Activated CD4-positive, CD25-positive, alpha-beta regulatory T cell treated with anti-CD3 and anti-CD28 coated beads, Interleukin-2, amount 50 U/mL, for 72 hours (primary cell): ENCODE measurements at places on chromosomes 2 and 18.

- no peak for DNase-seq
Measured at GRCh38 chr18:45684341-45685115, 39.5 kb upstream of the SLC14A1 start.

DNA sequence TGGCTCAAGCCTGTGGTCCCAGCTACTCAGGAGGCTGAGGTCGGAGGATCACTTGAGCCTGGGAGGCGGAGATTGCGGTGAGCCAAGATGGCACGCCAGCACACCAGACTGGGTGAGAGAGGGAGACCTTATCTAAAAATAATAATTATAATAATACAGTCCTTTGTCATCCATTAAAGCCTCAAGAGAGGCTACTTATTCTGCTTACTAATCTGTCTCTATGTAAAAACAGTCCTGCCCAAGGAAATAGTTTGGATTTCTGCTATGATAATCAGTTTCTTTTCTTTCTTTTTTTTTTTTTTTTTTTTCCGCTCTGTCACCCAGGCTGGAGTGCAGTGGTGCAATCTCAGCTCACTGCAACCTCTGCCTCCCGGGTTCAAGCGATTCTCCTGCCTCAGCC is 228.3 kb downstream of the C1D start:
- no peak for DNase-seq

DNA sequence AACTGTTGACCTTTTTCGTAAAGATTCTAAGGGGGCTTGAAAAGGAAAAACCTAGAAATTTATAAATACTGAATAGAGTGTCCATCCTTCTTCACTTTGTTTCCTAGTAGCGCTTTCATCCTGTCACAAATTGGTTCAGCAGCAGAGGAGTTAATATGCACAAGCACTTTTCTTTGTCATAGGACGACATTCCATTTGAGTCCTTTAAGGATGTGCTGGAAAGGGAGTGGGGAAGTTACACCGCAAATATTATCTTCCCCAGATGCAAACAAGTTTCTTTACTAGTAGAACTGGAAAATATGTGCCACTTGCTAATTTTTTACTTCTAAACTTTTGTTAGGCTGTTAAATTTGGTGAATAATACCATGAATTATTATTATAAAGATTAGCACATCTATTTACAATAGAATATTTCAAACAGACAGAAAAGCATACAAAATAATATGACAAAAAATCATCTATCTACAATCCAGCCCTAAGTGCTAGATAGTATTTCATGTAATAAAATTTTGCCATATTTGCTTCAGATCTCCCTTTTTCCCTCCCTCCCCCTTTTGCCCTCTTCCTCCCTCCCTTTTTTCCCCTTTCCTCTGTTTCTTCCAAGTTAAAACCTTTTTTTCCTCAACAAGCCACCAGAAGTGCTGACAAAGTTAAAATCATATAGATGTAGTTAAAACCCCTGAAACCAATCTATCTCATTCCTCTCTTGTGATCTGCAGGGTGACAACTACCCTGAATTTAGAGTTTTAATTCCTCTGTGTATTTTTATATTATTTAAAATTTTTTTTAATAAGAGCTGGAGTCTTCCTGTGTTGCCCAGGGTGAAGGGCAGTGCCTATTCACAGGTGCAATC is 50.5 kb upstream of the MAP4K3 start:
- DNase-seq, result no peak

- DNase-seq, result no peak
Measured at GRCh38 chr18:2173486-2173885, 397.8 kb downstream of the METTL4 start.

GRCh38 chr2:48717846-48718245 is 37.7 kb downstream of the LHCGR start:
- no peak for DNase-seq

GRCh38 chr2:106545007-106545406 is 57.8 kb downstream of the CD8B2 start:
- DNase-seq, result no peak

GRCh38 chr2:26314243-26314642 is 31.7 kb upstream of the SELENOI start:
- DNase-seq, result no peak

- no peak for DNase-seq
Measured at GRCh38 chr2:157933160-157933920, 57.2 kb upstream of the ACVR1 start.

DNA sequence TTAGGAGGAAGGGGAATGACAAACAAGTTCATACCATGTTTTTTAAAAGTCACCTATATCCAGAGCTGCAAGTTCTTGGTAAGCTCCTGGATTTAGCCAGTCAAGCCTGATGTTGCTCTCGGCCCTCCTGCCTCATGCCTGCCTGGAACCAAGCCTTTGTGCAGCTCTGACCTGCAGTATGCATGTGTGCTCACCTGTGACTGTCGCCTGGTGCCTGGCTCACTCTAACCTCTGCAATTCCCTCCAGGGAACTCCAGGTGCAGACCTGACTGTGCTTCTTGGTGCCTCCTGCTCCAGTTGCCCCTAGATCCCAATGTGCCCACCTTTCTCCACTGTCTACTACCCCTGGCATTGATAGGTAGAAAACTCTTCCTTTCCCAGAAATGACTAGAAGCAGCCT is 85.1 kb upstream of the ZBTB14 start:
- no peak for DNase-seq

DNA sequence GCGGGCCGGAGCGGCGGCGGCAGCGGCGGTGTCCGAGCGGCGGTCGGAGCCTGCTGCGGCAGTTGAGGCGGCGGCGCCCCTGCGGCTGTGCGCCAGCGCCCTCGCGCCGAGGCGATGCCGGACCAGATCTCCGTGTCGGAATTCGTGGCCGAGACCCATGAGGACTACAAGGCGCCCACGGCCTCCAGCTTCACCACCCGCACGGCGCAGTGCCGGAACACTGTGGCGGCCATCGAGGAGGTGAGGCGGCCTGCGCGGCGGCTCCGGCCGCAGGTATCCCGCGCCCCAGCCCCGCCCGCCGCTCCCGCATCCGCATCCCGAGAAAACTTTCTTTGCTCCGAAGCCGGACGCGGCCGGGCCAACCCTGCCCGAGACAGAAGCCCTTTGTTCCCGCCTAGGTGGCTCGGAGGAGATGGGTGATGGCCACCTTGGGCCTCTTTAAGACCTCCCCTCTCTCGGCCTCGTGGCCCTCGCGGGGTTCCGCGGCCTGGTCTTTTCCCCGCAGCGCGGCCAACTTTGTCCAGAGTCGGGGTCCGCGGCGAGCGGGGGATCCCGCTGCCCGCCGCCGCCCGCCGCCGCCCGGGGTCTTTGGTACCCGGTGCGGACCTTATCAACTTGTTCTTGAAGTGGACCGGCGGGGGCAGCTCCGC is 504 bp downstream of the ASAP2 start:
- peak; percentile 35 for DNase-seq

- no peak for DNase-seq
Measured at GRCh38 chr2:628651-629050, 48.6 kb downstream of the TMEM18 start.

GRCh38 chr2:127811397-127812321 is 688 bp upstream of the WDR33 start:
- DNase-seq, result no peak

- no peak for DNase-seq
Measured at GRCh38 chr2:33275689-33276444, 200.6 kb upstream of the RASGRP3 start.

GRCh38 chr2:20170704-20171250 is 54.2 kb downstream of the SDC1 start:
- DNase-seq, result no peak

GRCh38 chr2:228103379-228103778 is 78.1 kb downstream of the SPHKAP start:
- DNase-seq, result no peak

DNA sequence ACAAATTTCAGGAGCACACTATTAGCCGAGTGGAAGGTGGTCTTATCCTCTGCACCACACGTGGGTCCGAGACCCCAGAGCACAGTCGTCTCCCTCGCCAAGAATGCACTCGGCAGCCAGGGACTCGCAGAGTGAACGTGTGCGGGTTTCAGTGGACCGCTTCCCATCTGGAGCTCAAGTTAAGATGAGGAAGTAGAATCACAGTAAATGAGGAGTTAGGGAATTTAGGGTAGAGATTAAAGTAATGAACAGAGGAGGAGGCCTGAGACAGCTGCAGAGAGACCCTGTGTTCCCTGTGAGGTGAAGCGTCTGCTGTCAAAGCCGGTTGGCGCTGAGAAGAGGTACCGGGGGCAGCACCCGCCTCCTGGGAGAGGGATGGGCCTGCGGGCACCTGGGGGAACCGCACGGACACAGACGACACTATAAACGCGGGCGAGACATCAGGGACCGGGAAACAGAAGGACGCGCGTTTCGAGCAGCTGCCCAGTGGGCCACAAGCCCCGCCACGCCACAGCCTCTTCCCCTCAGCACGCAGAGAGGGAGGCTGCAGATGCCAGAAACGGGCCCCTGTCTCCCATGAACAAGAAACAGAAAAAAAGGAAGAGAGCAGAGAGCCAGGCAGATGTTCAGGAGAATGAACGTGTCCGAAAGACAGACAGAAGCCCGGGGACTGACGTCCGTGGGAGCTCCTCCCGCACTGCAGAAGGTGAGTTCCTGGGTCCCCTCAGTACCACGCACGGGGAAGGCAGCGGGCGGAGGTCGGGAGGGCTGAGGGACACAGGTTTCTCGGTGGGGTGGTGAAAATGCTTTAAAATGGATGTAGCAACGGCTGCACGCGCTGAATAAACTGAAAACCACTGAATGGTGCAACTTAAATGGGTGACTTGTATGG is 5.4 kb upstream of the KCNG2 start:
- DNase-seq, result no peak

DNA sequence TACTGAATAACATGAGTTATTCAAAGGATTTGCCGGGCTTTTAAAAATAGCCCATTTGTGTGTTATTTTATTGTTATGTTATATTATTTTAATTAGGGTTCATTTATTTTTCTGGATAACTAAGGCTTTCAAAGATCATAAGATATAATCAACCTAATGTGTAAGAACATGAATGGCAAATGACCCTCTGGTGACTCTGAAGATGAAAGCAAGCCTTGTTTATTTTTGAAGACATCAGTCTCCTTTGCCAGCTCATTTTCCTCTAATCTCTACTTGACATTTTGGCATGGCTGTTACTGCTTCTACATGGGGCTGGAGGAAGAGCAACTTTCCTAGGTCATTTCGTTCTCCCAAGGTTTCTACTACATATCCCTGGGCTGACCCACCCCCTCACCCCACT is 10.6 kb downstream of the FAP start:
- DNase-seq, result no peak

- DNase-seq, result no peak
Measured at GRCh38 chr2:128594953-128595677, 276.4 kb upstream of the HS6ST1 start.

DNA sequence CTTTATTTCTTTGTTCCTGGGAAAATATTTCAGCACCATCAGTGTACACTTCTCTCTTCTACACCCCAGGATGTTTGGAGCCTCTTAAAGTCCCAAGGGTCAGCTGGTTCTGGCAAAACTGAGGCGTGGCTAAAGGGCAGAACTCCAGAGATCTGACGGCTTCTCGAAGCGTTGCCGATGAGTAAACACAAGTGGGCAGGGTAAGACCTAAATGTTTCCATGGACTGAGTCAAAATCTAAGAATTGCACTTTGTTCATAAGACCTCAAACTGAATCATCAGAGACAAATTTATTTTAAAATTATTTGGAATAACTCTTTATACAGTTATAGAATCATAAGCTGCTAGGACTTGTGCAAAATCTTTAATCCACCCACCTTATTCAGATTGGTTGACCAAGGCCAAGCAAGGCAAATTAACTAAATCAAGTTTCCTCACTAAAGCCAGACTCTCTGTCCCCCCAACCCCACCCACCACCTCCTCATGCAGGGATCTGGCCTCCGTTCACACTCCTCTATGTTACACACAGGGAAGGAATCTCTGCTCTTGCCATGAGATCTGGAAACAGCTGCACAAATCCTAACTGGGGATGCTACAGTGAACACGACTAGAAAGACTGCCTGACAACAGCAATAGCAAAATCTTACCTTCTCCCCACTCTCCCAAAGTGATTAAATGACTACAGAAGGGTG is 342.6 kb upstream of the KLHL29 start:
- no peak for DNase-seq

DNA sequence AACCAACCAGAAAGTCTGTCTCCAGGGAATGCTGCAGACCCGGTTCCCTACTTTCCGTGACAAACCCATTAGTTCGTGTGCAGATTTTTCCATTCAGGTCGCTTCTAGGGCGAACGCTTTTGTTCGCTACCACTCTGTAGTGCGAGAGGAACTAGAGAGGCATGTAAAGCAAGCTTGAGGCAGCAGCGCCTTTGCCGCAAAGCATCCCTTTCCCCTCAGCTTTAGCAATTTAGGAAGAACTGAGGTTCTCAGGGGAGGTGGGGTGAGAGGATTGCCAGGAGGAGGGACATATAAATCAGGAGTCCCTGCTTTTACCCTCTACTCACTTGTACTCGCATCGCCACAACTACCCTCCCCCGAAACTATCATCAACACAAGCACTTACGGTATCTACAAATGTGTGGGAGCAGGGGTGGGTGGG is 748 bp upstream of the ZNF804A start:
- no peak for DNase-seq

DNA sequence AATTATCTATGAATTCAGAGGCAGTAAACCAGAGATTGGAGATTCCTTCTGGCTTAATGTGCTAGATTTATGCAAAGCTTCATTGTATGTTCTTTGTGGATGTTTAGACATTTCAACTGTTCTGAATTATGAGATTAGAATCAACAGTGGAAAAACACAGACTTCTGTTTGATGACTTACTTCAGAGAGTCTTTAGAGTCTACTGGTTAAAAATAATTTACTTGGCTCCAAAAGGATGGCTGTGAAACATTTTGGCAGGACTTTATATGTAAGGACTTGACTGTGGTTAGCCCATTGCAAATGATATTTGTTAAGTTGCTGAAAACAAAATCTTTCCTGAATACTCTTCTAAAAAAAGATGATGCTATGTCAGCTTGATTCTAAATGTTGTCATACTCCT is 25.5 kb upstream of the LRRC30 start:
- DNase-seq, result no peak

- DNase-seq, result no peak
Measured at GRCh38 chr2:188430705-188431104, 139.0 kb downstream of the GULP1 start.

DNA sequence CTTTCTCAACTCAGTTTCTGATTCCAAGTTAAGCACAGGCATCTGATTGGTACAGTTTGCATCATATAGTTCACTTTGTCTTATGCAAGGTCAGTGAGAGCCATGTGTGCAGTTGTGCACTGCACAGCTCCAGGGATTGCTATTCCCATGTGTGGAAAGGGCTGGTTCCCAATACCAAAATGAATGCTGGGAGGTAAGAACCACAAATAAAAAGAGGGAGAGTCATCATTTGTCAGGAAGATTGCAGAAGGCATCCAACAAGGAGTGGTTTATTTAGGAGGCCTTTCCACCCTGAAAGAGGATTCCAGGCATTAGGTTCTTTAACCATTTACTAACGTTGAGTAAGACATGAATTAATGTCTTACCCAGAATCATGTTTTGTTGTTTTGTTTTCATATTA is 141.2 kb upstream of the ST6GAL2 start:
- no peak for DNase-seq

- DNase-seq, result no peak
Measured at GRCh38 chr2:20465716-20466394, 19.0 kb downstream of the RHOB start.

GRCh38 chr18:4797002-4797685 is 342.0 kb upstream of the DLGAP1 start:
- no peak for DNase-seq
